Stimulated activated CD8-positive, alpha-beta memory T cell treated with anti-CD3 and anti-CD28 coated beads, Interleukin-12 subunit alpha, Interleukin-12 subunit beta, amount 100 ng/mL, for 4 hours (primary cell): ENCODE measurements at places on chromosomes 1 and 21.

DNA sequence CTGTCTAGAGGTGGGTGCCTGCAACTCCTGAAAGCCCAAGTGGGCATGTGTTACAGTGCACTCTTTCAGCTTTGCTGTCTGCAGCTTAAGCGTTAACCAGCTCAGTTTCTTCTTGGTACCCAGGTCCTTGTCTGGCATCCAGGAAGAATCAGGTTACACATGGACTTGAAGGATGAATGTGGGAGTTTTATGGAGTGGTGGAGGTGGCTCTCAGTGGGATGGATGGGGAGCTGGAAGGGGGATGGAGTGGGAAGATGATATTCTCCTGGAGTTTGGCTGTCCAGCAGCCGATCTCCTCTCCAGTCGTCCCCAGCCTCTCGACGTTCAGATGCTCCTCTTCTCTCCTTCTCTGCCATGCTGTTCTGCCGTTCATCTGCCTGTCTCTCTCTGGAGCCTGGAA is 9.4 kb downstream of the METTL18 start:
- DNase-seq = no peak

- no peak for DNase-seq
These were observed 6.1 kb upstream of the MASP2 start for GRCh38 chr1:11052839-11053757.

GRCh38 chr1:89599332-89599630 is 33.6 kb upstream of the LRRC8C start:
- no peak for DNase-seq

- DNase-seq = no peak
These were observed 31.6 kb upstream of the UBE2U start for GRCh38 chr1:64171797-64172281.

- no peak for DNase-seq
These were observed 144.7 kb downstream of the PCBP3 start for GRCh38 chr21:45788198-45788597.

GRCh38 chr1:14010476-14010875 is 310.5 kb downstream of the PRDM2 start:
- no peak for DNase-seq

DNA sequence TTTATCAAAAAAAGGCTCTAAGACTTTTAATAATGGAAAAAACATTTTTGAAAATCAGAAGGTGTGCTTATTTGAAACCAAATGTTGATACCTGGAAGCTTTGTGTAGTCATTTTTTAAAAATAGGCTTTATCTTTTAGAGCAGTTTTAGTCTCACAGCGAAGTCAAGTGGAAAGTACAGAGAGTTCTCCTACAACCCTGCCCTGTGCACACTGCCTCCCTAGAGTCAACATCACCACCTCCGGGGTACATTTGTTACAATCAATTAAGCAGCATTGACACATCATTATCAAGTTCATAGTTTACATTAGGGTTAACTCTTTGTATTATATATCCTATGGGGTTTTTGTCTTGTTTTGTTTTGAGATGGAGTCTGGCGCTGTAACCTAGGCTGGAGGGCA is 10.7 kb upstream of the ERO1B start:
- DNase-seq = no peak

DNA sequence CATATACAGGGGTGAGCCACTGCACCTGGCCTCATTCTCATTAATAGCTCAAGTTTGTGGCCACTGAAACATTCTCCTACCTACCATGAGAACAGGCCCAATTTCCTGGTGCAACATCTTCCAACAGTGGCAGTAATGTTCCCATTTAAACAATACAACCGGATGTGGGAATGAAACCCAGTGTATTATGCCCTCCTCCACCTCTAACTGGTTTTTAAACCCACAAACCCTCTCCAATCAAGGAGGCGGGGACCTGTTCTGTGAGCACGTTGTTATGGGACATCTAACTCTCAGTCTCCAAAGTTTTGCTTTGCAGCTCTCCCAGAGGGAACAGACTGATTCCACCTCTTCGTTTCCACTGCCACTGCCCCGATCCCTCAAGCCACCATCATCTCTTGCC is 2.6 kb downstream of the CTNNBIP1 start:
- DNase-seq = no peak

- no peak for DNase-seq
These were observed 71.9 kb downstream of the CEP350 start for GRCh38 chr1:180026556-180026955.

DNA sequence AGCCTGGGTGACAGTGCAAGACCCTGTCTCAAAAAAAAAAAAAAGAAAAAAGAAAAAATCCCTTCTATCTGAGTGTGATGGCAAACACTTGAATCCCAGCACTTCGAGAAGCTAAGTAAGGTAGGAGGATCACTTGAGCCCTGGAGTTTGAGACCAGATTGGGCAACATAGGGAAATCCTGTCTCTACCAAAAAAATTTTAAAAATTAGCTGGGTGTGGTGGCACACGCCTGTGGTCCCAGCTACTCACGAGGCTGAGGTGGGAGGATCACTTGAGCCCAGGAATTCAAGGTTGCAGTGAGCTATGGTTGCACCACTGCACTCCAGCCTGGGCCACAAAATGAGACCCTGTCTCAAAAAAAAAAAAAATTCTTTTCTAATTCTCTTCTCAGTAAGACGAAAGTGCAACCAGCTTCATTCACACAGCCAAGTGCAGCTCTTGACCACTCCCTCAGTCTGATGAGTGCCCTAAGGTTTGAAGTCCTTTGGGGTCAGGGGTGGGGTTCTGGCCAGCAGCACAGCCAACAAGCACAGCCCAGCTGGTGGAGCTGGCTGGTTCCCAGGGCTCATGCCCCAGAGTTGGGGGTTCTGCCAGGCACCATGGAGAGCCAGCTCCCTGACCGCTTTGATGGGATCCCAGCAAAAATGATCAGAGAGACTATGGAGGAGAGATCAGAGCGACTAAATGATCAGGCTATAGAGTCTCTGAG is 8.0 kb downstream of the SLC2A5 start:
- DNase-seq = no peak

DNA sequence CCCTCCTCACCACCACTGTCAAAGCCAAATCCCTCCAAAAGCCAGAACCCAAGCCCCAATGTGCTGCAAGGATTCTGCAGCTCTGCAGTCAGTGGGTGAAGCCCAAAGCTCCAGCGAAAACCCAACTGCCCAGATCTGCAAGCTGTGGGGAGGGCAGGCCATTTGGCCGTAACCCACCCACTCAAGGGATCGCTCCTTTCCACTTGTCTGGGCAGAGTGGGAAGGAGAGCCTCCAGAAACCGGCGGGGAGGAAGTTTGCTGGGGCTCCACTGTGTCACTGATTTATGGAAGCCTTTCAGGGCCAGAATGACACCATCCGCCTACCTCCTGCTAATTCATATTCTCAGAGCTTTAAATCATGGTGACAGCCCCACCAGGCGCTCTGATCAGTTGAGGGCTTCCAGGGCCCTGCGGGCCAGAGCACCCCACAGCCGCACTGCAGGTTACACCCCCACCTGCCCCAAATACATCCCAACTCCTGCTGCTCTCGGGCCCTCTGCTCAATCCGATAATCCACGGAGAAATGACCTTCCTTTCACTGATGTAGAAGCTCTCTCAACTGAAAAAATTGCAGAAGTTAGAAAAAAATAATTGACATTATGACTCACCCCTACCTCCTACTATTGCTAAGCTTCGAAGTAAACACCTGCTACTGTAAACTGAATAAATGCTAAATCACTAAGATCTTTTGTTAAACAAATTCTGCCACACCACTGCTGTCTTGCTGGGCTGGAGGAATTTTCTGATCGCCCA is 40.6 kb upstream of the RAB4A start:
- DNase-seq = no peak

DNA sequence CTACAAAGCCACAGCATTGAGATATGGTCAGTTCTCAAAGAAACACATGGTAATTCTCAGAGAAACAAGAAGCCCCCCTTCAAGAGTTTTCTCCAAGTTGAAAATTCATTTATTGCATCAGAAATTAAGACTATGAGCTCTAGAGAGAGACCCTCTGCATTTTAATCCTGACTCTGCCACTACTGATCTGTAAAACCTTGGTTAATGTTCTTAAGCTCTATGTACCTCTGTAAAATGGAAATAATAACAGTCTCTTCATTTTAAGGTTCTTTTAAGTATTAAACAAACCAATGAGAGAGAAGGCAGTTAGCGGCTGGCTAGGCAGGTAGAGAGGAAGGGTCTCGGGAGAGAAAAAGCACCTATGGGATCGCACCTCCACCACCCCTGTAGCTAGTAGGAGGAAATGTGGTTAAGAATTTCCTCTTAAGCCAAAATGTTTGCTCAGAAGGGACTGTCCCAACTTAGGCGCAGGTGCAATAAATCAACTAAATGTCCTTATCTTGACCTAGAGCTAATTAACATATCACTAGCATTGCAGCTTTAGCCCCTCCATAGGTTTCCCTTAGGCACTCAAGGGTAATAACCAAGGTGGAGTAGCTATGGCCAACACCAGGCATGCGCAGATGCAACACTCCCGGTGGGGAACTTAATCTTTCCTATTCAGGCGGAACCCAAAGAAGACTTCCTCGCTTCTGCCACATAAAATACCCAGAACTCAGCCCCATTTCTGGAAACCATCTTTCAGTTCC is 1685.4 kb downstream of the MRPL39 start:
- DNase-seq = no peak

- DNase-seq = no peak
These were observed 27.2 kb upstream of the RCSD1 start for GRCh38 chr1:167602840-167603239.

DNA sequence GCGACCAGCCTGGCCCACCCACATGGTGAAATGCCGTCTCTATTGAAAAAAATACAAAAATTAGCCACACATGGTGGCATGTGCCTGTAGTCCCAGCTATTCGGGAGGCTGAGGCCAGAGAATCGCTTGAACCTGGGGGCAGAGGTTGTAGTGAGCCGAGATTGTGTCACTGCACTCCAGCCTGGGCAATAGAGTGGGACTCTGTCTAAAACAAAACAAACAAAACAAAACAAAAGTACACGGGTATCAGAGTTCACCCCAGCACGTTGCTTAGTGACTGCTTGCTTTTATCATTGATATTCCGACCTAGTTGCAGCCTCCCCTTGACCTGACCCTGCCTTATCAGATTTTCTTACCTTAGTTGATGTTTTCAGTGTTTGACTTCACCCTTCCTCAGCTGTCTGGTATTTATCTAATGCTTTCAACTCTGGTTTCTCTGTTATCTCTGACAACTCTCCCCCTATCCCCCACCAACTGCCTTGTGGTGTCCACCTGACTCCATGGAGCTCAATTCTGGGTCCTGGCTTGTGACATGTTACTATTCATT is 5.1 kb downstream of the TLCD4 start:
- DNase-seq = no peak

DNA sequence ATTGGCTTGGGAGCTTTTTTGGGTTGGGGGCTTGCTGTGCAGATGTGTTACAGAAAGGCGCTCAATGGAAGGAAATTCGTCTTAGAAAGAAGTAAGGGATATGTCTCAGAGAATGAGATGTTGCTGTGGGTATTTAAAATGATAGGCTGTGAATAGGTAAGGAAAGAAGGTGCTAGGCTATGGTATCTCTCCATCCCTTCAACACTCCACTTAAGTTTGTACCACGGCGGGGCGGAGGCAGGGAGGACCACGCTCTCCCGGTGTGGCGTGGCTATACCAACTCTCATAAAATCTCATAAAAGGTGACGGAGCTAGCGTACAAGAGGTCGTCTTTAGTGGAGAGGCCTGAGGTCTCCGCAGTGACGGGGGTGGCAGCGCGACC is 305 bp upstream of the RPS6KC1 start:
- DNase-seq = no peak

DNA sequence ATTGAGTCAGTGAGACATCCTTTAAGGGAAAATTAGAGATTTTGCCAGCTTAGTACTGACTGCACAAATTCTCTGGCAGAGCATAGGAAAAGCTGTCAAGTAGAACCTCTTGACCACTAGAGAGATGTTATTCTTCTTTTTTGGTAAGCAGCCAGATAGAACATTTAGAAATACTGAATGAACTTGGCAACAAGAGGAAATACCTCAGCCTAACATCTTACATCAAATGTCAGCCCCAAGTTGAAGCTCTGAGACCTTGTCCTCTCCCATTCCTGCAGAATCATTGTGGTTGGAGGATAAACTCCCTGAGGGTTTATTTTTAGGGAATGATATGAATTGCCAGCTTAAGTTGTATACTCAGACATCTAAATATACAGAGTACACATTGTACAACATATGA is 53.5 kb downstream of the MIGA1 start:
- DNase-seq = no peak

GRCh38 chr1:183589874-183590243 is 400 bp downstream of the NCF2 start:
- no peak for DNase-seq

DNA sequence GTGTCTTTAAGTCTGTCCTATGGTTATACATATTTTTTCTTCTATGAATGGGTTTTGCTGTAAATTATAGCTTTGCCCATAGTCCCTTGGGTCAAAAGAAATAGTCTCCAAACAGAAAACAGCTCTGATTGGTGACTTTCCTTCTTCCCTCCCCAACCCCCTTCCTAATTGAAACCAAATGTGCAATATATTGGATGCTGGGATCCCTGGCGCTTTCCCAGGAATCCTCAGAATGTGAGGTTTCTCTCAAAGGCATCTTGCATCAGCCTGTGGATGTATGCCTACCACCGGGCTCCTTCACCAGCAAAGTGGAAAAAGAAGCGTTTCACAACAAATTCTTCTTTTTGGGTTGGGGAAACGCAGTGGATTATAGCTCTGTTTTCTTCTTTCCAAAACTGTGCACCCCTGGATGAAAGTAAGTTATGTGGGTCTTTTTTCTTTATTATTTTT is at the start of gene DDR2:
Gene DDR2, plus strand, starts transcription at position 248 of the 450 bp plus-strand sequence. CDS start 86,600 bp downstream, outside the sequence.
- DNase-seq = no peak

GRCh38 chr1:97832481-97832880 is 88.4 kb downstream of the DPYD start:
- DNase-seq = no peak

DNA sequence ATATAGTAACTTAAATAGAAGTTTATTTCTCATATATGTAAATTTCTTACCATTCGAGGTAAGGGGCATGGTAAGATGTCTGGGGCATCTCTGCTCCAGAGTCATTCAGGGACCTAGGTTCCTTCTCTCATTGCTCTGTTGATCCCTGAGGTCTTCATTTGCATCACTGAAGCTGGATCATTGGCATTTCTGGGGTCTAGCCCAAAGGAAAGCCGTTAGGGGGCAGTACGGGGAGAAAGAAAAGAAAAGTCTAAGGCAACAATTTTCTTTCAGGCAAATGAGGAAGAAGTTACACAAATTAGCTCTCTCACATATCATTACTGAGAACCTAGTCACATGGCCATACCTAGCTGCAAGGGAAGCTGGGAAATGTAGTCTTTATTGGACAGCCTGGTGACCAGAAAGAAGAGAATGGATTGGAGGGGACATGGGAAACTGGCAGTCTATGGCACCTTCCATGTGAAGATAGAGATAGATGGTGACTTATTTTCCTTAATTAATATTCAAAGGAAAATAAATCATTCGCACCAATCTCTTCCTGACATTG is 10.2 kb upstream of the SUSD4 start:
- no peak for DNase-seq
